ENCODE measurements at places on chromosomes 7 and 10.
A peak's percentile ranks its signal among the peaks of the same experiment; 100 is the strongest.

DNA sequence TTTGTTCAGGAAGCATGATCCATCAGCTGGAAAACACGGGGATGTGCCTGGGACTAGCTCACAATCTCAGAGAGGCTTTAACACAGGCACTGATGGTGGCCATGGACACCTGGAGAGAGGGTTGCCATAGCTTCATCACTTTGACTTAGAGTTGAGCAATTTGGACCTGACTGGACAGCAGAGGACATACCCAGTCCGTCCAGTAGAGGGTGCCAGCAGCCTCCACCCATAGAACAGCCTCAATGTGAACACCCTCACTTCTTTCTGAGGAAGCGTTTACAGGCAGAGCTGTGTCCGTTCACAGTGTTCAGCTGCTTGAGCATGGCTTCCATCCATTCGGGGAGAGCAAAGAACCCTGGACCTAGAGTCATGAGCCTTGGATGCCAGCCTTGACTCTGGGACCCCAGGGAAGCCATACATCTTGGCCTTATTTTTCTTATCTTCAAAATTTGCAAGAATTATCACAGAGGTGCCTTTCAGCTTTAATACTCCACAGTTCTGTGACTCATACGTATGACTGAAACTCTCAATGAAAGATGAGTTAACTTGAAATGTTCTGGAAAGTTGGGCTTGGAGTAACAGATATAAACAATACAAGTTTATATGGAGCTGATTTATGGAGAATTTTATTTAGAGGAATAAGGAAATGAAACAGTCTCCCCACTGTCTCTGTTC lies 302.9 kb upstream of the PODXL start:
- peak; percentile 22 for DNase-seq

- DNase-seq: no peak
Observed at GRCh38 chr7:105924945-105925344, 38.1 kb upstream of the CDHR3 start.

- DNase-seq: no peak
Observed at GRCh38 chr7:17299483-17299991, 1.1 kb downstream of the AHR start.

DNA sequence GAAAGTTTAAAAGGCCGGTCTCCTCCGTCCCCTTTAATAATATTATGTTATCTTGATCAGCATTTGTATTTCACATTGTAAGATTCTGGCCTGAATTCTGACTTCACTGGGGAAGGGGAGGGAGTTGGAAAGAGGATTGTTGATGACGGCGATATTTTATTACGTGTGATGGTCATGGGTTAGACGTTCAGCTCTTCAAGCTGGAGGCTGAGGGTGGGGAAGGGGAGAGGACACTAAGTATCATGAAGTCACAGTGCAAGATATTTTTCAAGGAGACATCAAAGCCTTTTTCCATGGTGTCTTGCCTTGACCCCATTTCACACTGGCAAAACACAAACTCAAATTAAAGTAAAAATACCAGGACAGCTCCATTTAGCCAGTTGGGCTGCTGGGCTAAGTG lies 126.7 kb downstream of the WDR11 start:
- no peak for DNase-seq
